ENCODE measurements at places on chromosomes 3 and 15. TPM values are rescaled to one million over a fixed set of nuclear protein-coding genes. Genes with fewer than 3 reads are reported as not detected.
A peak's percentile ranks its signal among the peaks of the same experiment; 100 is the strongest.

GRCh38 chr3:129967761-129968160 is 6.8 kb upstream of the TRH start:
- DNase-seq = no peak

- no peak for DNase-seq
Observed at GRCh38 chr3:46516521-46516920, 18.7 kb downstream of the RTP3 start.

GRCh38 chr3:97871801-97872524 is 50.2 kb downstream of the CRYBG3 start:
- peak; percentile 79 for DNase-seq

GRCh38 chr3:170697131-170697530 is 111.3 kb upstream of the SLC7A14 start:
- no peak for DNase-seq

GRCh38 chr15:43277901-43278300 is 11.2 kb upstream of the TGM5 start:
- no peak for DNase-seq

- no peak for DNase-seq
Observed at GRCh38 chr3:44048196-44048924, 193.3 kb upstream of the TOPAZ1 start.

DNA sequence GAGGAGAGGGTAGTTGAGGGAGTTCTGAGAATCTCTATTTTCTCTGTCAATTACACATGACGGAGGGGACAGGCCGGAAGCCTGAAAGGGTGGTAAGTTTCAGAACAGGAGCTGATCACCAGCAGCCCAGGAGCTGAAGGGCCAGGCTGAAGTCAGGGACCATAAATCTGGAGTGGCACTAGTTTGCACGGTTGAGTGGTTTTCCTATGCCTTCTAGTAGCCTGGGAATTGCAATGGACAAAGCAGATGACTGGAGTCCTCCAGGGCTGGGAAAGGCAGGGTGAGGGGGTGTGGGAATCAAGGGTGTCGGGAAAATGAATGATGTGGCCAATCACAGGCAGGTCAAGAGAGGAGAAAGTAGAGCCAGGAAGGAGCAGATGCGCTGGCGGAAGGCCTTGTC is 72.5 kb downstream of the MAGEF1 start:
- no peak for DNase-seq

- DNase-seq = no peak
Observed at GRCh38 chr15:36893276-36893675, 207.1 kb downstream of the MEIS2 start.

GRCh38 chr3:114974387-114974786 is 172.7 kb downstream of the ZBTB20 start:
- DNase-seq = no peak

DNA sequence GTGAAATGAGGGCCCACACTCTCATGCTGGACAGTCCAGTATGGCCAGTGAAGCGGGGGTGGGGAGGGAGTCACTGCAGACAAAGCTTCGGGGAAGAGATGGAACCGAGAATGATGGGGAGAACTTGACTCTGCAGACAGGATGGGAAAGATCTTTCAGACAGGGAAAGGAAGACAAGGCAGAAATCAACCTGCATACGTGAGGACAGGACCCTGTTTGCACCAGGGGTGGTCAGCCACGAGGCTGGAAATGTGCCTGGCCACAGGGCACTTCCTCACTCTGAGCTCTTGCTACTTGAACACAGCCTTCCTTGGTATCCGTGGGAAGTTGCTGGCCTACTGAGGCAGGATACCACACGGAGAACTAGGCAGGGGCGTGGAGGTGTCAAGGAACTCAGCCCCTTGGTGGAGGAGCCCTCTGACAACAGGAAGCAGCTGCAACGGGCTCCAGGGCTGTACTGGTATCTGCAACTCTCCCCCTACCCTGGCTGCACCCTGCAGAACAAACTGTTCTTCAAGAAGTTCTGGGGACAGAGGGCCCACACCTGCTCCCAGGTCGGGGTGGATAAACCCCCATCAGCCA is 9.3 kb upstream of the SRP14 start:
- DNase-seq = no peak

GRCh38 chr3:131151-131888 is 65.2 kb upstream of the CHL1 start:
- DNase-seq = no peak

GRCh38 chr3:14522129-14522691 is 17.9 kb downstream of the GRIP2 start:
- no peak for DNase-seq

DNA sequence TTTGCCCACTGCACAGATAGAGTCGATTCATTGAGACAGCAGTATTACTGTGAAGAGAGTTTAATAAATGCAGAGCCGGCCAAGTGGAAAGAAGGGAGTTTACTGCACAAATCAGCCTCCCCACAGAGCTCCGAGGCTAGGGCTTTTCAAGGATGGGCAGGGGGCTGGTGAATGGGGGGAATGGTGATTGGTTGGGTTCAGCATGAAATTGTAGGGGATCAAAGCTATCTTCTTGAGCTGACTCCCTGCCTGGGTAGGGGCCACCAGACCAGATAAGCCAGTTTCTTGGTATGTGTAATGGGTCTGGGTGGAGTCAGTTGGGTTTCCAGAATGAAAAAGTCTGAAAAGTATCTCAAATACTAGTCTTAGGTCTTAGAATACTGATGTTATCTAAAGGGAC is 66.6 kb downstream of the SYNPR start:
- no peak for DNase-seq

DNA sequence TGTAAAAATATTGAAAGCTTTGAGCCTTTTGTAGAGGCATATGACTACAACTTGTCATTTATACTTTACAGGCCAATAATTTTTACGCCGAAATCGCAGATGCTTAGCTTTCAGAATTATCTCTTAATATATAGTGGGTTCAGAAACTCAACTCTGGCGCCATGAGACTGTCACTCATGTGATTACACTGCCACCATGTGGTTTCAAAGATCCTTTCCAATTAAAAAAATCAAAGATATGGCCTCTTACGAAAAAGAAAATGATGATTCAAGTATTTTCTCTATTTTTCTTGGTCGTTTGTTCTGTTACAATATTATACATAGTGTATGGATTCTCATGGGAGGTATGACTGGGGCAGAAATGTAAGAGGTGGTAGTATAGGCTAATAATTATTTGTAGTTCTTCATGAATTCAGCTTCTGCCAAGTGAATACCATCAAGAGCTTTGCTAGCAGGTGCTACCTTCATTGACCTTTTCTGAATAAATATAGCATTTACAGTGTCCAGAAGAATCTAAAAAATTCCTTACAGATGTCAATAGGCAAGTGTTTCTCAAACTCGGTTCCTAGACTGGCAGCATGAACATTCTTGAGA is 751.7 kb upstream of the GOLIM4 start:
- DNase-seq = peak; percentile 40

GRCh38 chr3:183911763-183912506 is 27.3 kb upstream of the PARL start:
- no peak for DNase-seq

DNA sequence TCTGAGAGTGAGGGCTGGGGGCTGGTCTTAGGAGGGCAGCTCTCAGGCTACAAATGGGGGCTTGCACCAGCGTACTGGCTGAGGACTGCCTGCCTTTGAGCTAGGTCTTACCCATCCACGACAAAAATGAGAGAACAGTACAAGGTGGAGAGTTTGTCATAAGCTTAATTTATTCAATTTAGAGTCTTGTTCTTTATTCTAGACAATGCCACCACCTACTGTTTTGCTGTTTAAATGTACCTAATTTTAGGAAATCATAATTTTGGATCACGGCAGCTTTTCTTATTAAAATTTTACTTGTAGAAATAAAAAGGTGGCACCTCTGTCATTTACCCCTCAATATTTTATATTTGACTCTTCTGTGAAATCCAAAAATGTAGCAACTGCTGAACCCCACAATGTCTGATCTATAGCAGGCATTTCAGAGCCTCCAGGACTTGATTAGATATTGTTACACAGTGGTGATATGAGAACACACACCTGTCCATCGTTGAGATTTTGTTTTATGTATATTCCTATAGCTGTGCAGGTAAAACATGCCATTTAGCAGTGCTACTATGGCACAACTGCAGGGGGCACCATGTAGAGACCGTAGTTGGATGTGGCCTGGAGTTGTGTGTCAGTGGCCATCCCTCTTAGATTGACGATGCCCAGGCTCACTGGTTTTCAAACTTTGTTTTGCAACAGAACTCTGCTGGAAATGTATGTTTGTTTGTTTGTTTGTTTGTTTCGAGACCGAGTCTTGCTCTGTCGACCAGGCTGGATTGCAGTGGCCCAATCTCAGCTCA is 88.6 kb downstream of the SLCO3A1 start:
- DNase-seq = no peak

- no peak for DNase-seq
Observed at GRCh38 chr3:169498336-169498735, 165.2 kb downstream of the MECOM start.

GRCh38 chr3:183044547-183045229 is 54.6 kb downstream of the MCCC1 start:
- DNase-seq = no peak

GRCh38 chr15:98568382-98569017 is 79.8 kb upstream of the IGF1R start:
- DNase-seq = no peak

GRCh38 chr15:87826119-87826747 is 430.3 kb downstream of the NTRK3 start:
- DNase-seq = no peak

DNA sequence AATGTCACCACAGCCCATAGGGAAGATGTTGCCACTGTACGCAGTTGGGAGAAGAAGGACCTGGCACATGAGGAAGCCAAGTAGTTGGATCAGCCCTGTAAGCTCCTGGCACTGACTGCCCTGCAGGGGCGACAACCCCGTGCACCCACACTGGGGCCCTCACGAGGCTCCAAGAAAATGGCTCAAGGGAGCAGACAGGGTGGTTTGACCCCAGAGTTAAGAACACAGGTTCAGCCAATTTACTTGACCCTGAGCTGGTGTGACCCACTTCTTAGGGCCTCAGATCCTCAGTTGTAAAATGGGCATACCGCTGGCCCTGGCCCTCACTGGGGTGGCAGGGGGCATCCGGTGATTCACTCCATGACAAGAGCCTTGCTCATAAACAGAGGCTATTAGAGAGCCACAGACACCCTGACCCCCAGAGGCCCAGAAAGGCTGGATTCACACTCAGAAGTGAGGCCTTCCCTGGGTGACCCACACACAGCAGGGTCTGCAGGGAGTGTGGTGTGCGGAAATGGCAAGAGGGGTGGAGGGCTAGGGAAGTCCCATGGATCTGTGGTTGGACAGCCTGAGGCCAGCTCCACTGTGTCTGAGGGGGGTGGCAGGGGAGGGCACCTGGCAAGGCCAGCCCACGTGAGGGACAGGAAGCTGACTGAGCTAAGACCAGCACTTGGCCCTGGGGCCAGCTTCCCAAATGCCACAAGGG is 1.7 kb upstream of the HHATL start:
- DNase-seq = peak; percentile 15

DNA sequence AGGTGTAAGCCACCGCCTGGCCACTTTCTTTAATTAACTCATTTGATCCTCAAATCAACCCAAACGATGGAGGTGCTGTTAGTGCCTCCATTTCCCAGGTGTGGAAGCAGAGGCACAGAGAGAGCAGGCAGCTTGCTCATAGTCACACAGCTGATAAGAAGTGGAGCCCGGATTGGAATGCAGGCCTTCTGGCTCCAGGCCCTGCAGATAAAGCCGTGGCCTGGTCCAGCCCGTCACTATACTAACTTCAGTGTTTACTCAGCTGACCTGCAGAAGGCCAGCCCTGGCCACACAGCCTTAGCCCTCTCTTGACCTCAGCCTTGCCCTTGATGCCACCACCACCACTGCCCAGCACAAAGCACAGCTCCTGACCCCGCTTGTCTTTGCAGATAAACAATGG is 116.7 kb downstream of the NUP210 start:
- no peak for DNase-seq

DNA sequence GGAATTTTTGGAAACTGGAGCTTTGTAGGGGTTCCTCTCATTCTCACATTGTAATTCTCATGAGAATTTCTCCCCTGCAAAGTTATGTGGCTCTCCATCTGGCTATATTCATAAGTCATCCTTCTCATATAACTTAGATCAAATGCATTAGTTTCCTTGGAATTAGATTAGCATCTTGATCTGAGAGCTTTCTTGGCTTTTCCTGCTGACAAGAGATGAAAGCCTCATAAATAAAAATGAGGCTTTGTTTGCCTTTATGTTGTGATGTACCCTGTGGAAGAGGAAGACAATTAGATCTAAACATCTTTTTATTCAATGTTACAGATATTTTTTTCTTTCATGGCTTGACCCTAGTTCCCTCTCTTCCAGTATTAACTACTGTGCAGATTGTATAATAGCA is 165.4 kb upstream of the ZPLD1 start:
- no peak for DNase-seq

DNA sequence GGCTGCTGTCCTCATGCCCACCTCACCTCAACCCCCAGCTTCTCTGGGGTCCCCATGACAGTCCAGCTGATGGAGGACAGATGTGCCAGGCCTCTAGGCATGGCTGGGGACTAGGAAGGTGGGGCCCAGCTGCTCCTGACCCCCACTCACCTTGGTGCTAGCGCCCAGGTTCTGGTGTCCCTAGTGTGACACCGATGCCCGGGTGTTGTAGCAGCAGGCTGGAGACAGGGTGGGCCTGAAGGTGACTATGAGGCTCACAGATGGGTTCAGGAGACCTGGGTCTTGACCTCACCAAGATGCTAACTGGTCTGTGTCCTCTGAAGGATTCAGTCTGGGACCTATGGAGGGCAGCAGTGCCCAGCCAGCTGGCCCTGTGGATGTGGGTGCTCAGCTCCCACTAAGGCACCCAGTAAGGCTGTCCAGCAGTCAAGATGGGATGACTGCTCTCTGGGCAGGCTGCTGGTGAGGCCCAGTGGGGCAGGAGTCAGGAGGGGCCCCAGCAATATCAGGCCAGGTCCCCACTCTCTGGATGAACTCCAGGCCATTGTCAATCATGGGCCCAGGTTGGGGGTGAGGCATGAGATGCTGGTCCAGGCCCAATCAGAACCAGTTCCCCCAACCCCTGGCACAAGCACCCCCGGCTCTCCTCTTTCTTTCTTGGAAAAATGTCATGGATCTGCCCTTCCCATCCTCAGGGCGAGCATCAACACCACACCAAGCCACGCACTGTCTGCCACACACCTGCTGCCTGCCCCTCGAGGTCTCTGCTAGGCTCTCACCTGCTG is 33.0 kb downstream of the ALDH1L1 start:
- peak; percentile 1 for DNase-seq

DNA sequence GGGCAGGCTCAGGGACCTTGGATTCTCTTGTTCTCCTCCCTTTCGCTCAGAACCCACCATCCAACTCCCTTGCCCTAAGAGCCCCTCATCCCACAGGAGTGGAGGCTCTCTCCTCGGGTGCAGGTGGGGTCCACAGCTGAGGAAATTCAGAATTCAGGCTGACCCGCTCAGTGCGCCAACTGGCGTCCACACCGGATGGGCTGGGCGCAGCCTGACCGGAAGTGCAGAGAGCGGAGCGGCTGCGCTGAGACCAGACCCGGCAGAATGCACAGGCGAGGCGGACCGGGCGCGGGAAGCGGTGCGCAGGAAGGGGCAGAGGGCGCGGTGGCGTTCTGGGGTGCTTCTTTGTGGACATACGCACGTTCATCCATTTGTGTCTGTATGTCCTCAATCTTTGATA is 210.4 kb upstream of the NDN start:
- peak; percentile 74 for DNase-seq

GRCh38 chr3:93910097-93910496 is 63.6 kb downstream of the PROS1 start:
- no peak for DNase-seq

GRCh38 chr3:9600597-9600996 is 47.0 kb upstream of the LHFPL4 start:
- peak; percentile 2 for DNase-seq

SLC28A2 gene
- total RNA-seq = not detected

CLDN16 gene
- total RNA-seq = 0.74 TPM

ECE2 gene
- total RNA-seq = not detected

CLRN1 gene
- total RNA-seq = not detected

NOX5 gene
- total RNA-seq = not detected

C3orf85 gene
- total RNA-seq = not detected

TRAIP gene
- 6.6 TPM for total RNA-seq
